ENCODE measurements at places on chromosomes 4 and X. TPM values are rescaled to one million over a fixed set of nuclear protein-coding genes. Genes with fewer than 3 reads are reported as not detected.

The DMP1 gene
- total RNA-seq, result not detected

The TSR2 gene
- total RNA-seq, result 33.6 TPM

The ANK2 gene
- 0.42 TPM for total RNA-seq

The UBA1 gene
- total RNA-seq, result 177 TPM

DNA sequence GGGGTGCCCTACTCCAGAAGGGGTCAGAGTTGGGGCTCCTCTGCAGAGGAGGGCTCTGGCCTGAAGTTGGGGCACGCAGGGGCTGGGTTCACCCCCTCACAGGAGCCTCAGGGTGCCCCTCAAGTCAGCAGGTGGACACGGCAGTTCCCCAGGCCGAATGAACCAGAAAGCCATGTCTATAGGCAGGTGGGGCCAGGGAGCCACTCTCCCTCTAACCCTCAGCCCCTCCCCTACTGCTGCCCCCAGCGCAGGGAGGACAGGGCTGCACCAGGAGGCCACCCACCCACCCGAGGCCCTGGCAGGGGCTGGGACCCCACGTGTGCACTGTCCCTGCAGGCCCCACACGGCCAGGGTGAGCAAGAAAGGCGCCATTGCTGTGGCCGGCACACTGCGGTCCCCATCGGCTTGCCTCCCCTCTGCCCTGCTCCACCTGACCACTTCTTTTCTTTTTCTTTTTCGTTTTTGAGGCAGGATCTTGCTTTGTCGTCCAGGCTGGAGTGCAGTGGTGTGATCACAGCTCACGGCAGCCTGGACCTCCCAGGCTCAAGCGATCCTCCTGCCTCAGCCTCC is 83.8 kb downstream of the FAM53A start:
- DNase-seq, result no peak
- no peak overlapping the region for H3K27ac ChIP-seq
- H3K4me3 ChIP-seq, result no peak overlapping the region
- H3K36me3 ChIP-seq, result no peaks in the 10 kb centered on the region
- H3K27me3 ChIP-seq, result no peaks in the 10 kb centered on the region
- H3K4me1 ChIP-seq, result peaks cover 8% of the 10 kb centered on the region

GRCh38 chr4:142516686-142517526 is 329.2 kb downstream of the INPP4B start:
- H3K36me3 ChIP-seq, result no peaks in the 10 kb centered on the region
- no peak for DNase-seq
- H3K27ac ChIP-seq, result no peak overlapping the region
- no peaks in the 10 kb centered on the region for H3K4me1 ChIP-seq

DNA sequence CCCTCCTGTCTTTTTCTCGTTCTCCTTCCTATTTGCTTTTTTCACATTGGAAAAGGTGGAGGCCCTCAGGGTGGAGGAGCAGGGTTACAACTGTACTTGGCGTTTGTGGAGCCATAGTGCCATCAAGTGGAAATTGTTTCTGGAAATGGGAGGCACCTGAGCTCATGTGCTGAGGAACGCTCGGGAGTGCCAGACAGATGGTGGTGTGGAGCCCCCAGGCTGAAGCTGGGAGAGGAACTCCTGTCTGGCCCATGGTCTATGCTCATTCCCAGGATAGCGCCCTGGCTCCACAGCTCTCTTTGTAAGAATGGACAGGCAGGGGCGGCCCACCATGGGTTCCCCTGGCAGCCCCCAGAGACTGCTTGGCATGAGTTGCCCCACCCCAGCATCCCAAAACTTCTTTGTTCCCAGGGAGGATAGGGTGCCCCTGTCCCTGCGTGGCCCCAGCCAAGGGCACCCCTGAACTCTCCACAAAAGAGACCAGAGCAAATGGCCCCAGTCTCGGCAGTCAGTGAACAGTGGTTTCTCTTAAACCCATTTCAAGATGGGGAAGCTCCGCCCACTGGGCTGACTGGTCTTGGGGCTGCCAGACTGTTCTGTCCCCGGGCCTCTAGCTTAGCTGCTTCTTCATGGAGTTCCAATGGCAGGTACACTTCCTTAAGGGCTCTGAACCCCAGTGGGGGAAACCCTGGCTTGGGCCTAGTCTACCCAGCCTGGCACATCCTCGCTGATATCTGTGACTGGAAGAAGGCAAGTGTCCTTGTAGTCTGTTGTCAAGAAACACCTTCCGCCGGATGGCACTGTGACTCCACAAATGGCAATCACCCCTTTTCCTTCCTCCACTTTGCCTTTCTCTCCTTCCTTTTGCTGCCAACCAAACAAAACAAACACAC is 70.1 kb downstream of the NBDY start:
- H3K4me3 ChIP-seq, result peak overlapping the region; percentile 28
- H3K27ac ChIP-seq, result peak overlapping the region; percentile 94
- peaks cover 62% of the 10 kb centered on the region for H3K4me1 ChIP-seq
- peak; percentile 43 for DNase-seq

DNA sequence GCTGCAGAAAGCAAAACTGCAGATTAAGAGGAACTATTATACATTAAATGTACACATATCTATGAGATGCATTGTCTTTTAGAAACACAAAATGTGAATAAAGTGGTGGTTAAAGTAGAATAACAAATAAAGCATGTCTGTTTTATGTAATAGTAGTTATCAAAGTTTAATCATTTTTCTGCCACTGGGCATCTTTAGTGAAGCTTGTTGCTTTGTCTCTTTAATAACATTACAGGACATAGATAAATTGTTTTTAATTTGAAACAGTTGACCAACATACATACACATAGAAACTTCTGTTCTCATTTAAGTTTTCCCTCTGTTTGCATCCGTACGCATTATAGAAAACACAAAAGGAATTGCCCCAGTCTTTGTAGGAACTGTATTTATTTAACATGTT is 1700.0 kb upstream of the ADGRL3 start:
- H3K27me3 ChIP-seq, result no peaks in the 10 kb centered on the region
- DNase-seq, result no peak
- no peaks in the 10 kb centered on the region for H3K36me3 ChIP-seq
- H3K4me3 ChIP-seq, result no peak overlapping the region

GRCh38 chrX:95729401-95729800 is 955.2 kb upstream of the DIAPH2 start:
- H3K36me3 ChIP-seq, result no peaks in the 10 kb centered on the region
- H3K4me1 ChIP-seq, result no peaks in the 10 kb centered on the region
- H3K4me3 ChIP-seq, result no peak overlapping the region
- H3K27me3 ChIP-seq, result no peaks in the 10 kb centered on the region

DNA sequence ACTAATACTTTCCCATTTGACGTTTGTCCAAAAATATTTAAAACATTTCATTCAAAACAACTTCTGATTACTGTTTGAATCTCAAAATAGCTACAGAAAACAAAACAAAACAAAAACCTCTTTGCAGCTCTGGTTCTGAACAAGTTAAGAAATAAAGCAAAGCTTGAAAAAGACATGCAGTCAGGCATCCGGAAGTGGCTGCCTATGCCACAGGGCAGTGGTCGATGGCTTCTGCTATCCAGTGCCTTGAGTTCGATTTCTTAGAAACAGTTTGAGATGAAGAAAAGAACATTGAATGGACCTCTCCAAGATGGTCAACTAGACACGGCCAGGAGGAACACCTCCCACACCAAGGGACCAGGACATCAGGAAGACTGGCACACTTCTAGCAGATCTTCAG is 125.3 kb downstream of the SCFD2 start:
- no peak overlapping the region for H3K27ac ChIP-seq
- H3K4me3 ChIP-seq, result no peak overlapping the region
- peaks cover 26% of the 10 kb centered on the region for H3K36me3 ChIP-seq
- DNase-seq, result no peak
- no peaks in the 10 kb centered on the region for H3K27me3 ChIP-seq

Measured in activated CD4-positive, alpha-beta T cell treated with anti-CD3 and anti-CD28 coated beads, Interleukin-2, amount 10 ng/mL, durations not matched to agents 7 days and 5 days (primary cell).